ENCODE measurements at places on chromosomes 16 and 17. TPM values are rescaled to one million over a fixed set of nuclear protein-coding genes. Genes with fewer than 3 reads are reported as not detected.

The C17orf50 gene
- total RNA-seq: 0.24 TPM

The ZNF750 gene
- total RNA-seq: not detected

The PRCD gene
- not detected for total RNA-seq

The SMPD3 gene
- total RNA-seq: 0.12 TPM

The CPD gene
- 25.5 TPM for total RNA-seq

The SALL1 gene
- total RNA-seq: 0.28 TPM

The CCL3 gene
- total RNA-seq: not detected

The KRT15 gene
- total RNA-seq: 5.0 TPM

The CLEC19A gene
- 0.17 TPM for total RNA-seq

The TK2 gene
- 17.2 TPM for total RNA-seq

The RTN4RL1 gene
- 3.4 TPM for total RNA-seq

The CCDC154 gene
- 0.57 TPM for total RNA-seq

The NPIPB6 gene
- 1.9 TPM for total RNA-seq

The GNAO1 gene
- 0.62 TPM for total RNA-seq

The KRTAP9-4 gene
- total RNA-seq: not detected

The C17orf67 gene
- total RNA-seq: 2.3 TPM

The ZFP3 gene
- 0.89 TPM for total RNA-seq
